ENCODE measurements at places on chromosomes 13 and 19. TPM values are rescaled to one million over a fixed set of nuclear protein-coding genes. Genes with fewer than 3 reads are reported as not detected.

The EHD2 gene
- total RNA-seq = 53.1 TPM

The C19orf33 gene
- 36.8 TPM for total RNA-seq

The STK24 gene
- 73.4 TPM for total RNA-seq

The KIR3DL2 gene
- total RNA-seq = not detected

The LCP1 gene
- total RNA-seq = 43.5 TPM

GRCh38 chr19:15488489-15489226, 9.4 kb upstream of the PGLYRP2 start:
- DNase-seq = no peak

- no peak for DNase-seq
These were observed 44.2 kb downstream of the EDNRB start for GRCh38 chr13:77874406-77874805.

DNA sequence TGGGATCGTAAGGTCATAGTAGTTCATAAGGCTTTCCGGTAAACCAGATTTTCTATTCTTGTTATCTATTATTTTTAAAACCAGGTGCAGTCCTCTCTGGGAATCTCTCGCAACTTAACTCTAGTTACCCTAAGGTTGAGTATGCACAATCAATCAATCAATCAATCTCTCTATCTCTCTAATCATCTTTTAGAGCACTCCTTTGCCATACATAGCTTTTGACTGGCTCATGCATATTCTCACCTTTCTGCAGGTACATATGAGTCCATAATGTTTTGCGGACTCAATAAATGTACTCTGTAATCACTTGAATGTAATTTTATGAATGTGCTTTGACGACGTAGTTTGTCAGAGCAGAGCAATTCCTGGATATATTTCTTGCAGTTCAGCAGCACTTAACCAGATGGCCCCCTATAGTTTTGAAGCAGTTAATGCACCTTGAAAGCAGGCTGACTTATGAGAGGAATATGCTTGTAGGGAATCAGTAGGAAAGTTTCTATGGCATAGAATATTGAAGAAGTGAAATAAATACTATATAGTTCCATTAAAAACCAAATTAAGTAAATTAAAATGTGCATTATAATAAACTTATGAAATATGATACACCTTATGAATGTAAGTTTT, 524.7 kb downstream of the GPC5 start:
- no peak for DNase-seq

DNA sequence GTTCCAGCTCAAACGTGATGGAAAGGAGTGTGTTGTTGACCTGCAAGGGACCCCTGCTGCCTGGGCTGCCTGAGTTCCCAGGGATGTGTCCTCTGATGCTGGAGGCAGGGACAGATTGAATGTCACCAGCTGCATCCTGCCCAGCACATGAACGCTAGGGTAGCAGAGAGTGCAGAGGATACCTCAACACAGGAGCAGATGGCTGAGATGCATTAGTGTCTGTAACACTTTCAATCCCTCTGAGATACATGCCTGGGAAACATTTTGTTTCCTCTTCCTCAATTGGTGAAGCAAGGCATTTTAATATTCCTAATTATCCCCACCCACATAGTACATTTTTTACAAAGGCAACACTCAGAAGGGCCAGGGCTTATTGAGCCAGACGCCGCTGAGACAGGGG, 106.4 kb upstream of the UBL3 start:
- DNase-seq = no peak
